ENCODE measurements at places on chromosomes 2 and 18. TPM values are rescaled to one million over a fixed set of nuclear protein-coding genes. Genes with fewer than 3 reads are reported as not detected.

The C2orf80 gene
- not detected for total RNA-seq

The CNGA3 gene
- total RNA-seq, result not detected

The TDRD15 gene
- total RNA-seq, result not detected

The SGO2 gene
- 20.2 TPM for total RNA-seq

The ANKRD44 gene
- 0.49 TPM for total RNA-seq

The KLF7 gene
- total RNA-seq, result 72.3 TPM

The TUBA3E gene
- total RNA-seq, result not detected

The UGT1A7 gene
- 0.16 TPM for total RNA-seq

The DSC2 gene
- 19.4 TPM for total RNA-seq

The TP53I3 gene
- 40.8 TPM for total RNA-seq

The MZT2A gene
- 332 TPM for total RNA-seq

The CFAP221 gene
- total RNA-seq, result not detected

The ST8SIA5 gene
- not detected for total RNA-seq

The SALL3 gene
- not detected for total RNA-seq

The KCNE4 gene
- total RNA-seq, result not detected

The TFCP2L1 gene
- 16.7 TPM for total RNA-seq

The RAB27B gene
- 5.5 TPM for total RNA-seq

The TRAF3IP1 gene
- total RNA-seq, result 5.4 TPM

The CYP27A1 gene
- 2.7 TPM for total RNA-seq

The ANKRD62 gene
- total RNA-seq, result not detected

The TACR1 gene
- not detected for total RNA-seq

The ALPI gene
- total RNA-seq, result not detected

The ABCG5 gene
- not detected for total RNA-seq

The RNASEH1 gene
- total RNA-seq, result 25.7 TPM

The CELF4 gene
- total RNA-seq, result not detected

The STK17B gene
- total RNA-seq, result 10.7 TPM

Data from hair follicular keratinocyte (primary cell).